ENCODE measurements at places on chromosomes 12 and 14.

DNA sequence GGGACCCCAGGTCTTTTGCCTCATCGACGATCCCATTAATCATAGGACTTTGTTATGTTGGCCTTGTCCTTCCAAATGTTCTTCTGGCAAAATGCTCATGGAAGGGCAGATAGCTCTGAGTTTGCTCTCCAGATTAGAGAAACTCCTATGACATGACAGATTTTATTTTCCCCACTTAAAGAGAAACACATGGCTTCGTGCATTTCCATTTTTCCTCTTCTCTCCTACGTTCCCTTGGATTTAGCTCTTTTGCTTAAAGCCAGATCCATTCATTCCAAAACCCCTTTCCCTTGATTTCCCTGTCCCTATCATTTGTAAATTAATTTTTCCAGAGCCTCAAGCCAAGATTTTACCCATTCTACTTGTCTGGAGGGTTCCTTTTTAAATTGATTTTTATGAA lies 2.9 kb downstream of the PRIMA1 start:
- no peak for DNase-seq

- DNase-seq, result no peak
Observed at GRCh38 chr12:108653082-108653516, 19.4 kb upstream of the SELPLG start.

DNA sequence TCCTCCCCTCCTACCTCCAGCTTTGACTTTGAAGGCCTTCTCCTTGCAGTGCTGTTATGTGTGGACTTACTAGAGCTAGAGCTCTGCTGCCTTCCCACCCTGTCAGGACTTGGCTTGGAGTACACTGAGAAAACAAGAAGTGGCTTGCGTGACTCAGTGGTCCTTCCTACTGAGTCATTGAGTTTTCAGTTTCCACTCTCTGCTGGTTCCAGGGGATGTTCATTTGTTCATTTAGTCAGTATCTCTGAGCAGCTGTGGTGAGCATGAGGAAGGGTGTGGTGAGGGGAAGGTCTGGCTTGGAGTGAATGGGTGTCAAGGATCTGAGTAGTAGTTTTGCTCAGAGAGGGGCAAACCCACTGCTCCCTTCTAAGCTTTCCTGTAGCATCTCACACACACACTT lies 17.2 kb upstream of the ELK3 start:
- no peak for DNase-seq

- no peak for DNase-seq
Observed at GRCh38 chr12:62586850-62587249, 120.2 kb downstream of the MON2 start.

DNA sequence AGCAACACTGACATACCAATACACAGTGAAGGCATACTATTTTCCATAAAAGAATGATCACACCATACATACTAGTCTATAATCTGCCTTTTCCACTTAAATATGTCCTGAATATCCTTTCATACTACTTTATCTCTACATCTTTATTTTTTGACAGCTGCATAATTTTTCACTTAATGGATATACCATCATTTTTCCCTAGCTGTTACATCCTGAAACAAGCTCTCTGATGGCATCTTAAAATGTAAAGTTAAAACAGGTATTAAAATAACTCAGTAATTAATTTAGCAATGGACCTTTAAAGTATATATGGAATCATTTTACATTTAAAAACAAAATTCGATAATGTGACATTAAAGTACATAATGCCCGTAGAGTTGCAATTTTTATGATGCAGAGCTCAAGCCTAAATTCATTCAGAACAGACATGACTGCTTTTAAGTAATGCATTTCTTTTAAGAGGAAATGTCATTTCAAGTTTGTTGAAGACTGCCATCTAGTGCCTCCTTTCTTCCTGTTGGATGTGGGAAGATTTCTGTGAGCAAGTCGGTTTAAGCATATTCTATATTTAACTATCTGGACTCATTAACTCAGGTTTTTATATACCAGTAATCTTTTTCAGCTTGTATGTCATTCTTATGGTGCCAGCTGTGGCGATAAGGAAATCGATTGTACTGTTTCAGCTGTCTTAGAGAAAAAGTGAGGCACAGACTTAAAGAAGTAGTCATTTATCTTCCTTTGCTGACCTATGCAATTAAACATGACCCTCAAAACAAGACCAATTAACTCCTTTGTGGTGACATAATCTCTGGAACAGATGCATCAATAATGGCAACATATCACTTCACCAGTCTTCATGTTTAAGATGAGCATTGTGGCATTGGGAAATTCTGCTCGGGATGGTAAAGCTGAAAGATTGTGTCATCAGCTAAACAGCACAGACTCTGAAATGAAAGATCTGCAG lies 20.3 kb downstream of the PRICKLE1 start:
- DNase-seq, result no peak

- no peak for DNase-seq
Observed at GRCh38 chr14:75952489-75952888, 29.3 kb downstream of the TGFB3 start.

DNA sequence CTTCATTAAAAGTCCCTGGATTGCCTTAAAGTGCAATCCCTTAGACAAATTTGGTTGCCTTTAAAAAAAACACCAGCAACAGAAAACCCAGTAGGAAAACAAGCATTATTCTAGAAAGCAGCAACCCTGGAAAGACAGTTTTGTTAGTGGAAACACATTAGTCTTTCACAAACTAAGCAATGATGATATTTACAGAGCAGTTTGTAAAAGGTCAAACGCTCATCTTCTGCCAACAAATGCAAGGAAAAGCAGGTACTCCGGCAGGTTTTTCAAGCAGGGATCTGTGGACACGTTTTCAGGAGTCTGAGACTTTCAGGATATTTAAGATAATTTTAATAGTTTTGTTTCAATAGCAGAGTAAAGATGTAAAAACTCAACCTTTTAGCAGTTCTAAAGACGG lies 202.2 kb downstream of the EXOC5 start:
- no peak for DNase-seq

DNA sequence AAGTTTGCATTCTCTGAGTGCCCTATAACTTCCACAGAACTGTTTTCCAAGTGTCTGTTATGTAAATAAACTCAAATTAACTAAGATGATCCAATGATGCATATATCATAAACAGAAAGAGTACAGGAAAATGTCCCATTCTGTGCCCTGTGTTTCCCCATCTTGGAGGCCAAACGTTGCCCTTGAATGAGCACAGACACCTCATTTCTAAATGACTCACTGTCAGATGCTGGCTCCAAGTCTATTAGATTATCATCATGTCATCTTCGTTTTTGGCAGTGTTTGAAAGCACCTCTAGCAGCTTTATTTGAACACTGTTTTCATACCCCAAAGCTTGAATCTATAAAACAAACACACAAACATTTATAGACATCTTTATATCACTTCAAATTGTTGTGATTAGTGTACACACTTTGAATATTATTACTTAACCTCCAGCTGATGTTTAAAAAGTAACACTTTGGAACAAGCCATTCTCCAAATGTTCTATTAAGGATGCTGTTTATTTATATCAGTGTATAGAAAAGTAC lies 424.2 kb downstream of the NOVA1 start:
- no peak for DNase-seq

GRCh38 chr14:33956640-33957039 lies 5.8 kb upstream of the EGLN3 start:
- DNase-seq, result no peak

DNA sequence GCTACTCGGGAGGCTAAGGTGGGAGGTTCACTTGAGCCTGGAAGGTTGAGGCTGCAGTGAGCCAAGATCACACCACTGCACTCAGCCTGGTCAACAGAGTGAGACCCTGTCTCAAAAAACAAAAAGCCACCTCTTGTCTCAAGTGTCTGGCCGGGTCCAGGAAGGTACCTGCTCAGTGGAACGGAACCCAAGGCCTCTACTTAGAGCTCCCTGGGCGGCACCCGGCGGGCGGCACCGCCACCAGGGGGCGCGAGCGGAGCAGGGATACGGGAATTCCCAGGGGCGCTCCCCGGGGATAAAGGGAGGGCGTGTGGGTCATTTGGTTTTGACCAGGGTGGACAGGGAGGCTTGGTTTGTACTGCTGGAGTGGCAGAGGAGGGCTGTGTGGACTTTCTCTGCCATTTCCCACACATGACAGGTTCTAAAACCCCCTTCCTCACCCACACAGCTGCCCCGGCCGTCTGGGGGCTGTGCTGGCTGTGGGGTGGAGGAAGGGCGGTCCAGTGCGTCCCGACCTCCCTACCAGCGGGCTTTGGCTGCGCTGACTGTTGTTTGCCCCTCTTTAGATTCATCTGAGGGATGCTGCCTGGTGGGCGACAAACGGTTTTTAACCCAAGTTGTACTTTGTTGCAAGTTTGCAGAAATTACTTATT lies 91.4 kb downstream of the SETD3 start:
- DNase-seq, result no peak

GRCh38 chr12:12979126-12979525 lies 20.9 kb downstream of the HEBP1 start:
- no peak for DNase-seq

DNA sequence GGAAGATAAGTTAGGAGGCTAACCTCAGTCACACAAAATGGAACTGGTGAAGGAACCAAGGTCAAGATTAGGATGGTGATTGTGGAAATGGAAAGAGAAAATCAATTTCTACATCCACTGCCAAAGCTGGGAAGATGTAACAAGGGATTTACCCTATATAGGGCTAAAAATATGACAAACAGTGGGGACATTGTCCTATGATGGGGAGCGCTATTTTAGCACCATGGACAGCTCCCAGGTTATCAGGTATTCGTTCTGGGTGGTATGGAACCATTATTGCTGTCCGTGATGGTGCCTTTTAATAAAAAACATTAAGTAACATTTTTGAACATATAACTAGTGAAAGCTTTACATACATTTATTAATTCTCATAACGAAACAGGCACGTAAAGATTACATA lies 124.0 kb downstream of the NDUFA12 start:
- DNase-seq, result no peak

DNA sequence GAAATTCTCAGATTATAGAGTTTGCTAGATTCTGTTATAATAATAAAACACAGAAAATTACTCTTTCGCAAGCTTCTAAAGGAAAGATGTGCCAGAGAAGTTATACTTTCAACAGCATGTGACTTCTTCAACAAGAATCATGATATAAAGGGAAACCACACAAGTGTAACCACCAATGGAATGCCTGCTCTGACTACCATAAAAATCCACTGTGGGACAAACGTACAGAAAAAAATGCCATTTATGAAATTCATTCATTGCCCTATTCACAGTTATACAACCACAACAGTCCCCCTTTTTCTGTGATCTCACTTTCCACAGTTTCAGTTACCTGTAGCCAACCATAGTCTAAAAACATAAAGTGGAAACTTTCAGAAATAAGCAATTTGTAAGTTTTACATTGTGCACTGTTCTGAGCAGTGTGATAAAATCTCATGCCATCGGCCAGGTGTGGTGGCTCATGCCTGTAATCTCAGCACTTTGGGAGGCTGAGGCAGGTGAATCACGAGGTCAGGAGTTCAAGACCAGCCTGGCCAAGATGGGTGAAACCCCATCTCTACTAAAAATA lies 3.2 kb downstream of the CATSPERB start:
- DNase-seq, result no peak

DNA sequence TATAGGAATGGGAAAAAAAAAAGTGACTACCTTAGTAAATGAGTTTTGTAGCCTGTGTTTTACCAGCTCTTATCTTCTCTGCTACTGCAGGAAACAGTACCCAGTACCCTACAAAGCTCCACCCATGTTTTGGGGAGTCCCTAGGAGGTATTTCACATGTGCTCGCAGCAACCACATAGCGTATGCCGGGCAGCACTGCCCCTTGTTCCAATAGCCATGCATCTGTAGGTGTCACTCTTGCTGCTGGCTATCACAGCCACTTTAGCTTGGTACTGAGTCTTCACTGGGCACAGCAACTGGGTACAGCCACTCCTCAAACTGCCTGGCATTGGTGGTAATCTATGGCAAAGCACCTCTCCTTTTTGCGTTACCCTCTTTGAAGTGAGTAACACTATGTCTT lies 2.0 kb upstream of the MDM1 start:
- no peak for DNase-seq

GRCh38 chr14:94100847-94101246 lies 9.7 kb upstream of the IFI27 start:
- no peak for DNase-seq

DNA sequence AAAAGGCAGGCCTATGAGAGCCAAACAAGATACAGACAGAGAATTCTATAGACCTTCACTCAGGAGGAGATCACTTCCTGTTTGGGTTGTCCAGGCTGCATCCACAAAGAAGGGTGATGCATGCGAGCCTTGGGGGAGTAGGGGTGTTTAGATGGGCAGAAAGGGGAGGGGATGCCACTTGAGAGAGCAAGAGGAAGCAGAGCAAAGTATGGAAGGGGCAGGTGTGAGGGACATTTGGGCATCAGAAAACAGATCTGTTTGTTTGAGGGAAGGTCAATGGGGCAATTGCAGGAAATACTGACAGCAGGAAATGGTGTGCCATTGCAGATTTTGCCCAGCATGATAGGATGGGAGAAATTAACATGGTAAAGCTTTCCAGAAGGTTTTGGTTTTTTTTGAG lies 146.4 kb upstream of the FOXN3 start:
- no peak for DNase-seq

GRCh38 chr14:31950764-31951637 lies 126.1 kb upstream of the ARHGAP5 start:
- no peak for DNase-seq

DNA sequence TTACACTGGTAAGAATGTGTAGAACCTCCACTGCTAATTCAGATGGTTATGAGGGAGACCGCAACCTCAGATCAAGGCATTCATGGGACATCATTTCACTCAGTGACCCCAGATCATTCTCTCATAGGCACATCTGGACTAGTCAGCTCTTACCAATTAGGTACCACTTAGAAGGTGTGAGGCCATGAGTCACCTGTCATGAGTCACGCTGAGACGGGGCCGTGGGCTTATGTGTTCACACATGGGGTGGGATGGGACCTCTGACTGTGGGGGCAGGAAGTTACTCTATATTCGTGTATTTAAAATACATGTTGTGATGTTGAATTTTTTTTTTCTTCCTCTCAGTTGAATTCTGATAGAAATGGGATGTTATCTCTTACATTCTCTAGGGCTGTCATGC lies 55.9 kb downstream of the CCDC92 start:
- no peak for DNase-seq

GRCh38 chr12:52614381-52615207 lies 3.8 kb downstream of the KRT73 start:
- no peak for DNase-seq

DNA sequence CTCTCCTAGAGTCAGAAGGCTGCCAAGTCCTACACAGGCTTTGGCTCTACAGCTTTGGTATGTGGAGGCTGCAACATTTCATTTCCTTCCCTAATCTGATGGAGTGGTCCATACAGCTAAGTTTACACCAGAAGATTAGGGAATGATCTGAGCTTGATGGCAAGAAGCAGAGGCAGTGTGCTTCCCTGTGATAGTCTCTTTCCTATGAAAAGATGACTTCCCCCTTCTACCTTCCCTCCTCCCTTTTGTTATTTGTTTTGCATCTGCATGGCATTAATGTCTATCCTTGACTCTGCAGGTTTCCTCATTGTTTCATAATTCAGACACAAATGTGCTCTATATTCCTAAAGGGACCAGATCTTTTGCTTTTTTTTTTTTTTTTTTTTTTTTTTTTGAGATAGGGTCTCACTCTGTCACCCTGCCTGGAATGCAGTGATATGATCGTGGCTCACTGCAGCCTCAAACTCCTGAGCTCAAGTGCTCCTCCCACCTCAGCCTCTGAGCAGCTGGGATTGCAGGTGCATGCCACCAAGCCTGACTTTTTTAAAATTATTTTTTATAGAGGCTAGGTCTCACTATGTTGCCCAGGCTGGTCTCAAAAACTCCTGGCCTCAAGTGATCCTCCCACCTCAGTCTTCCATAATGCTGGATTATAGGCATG lies 76.3 kb downstream of the GRIP1 start:
- DNase-seq, result no peak

- DNase-seq, result no peak
Observed at GRCh38 chr14:60865378-60866127, 115.3 kb downstream of the TRMT5 start.

All from activated T-helper 1 cell treated with Interleukin-2 at 50 U/mL for 16 hours (primary cell).